ENCODE measurements at places on chromosomes 6 and 20.

GRCh38 chr20:21092806-21093205, 13.4 kb downstream of the LINC00237 start:
- DNase-seq, result no peak

- no peak for DNase-seq
Observed at GRCh38 chr6:32167761-32168262, 3.4 kb downstream of the EGFL8 start.

GRCh38 chr6:26199773-26200764, 112.8 kb downstream of the HFE start:
- no peak for DNase-seq

DNA sequence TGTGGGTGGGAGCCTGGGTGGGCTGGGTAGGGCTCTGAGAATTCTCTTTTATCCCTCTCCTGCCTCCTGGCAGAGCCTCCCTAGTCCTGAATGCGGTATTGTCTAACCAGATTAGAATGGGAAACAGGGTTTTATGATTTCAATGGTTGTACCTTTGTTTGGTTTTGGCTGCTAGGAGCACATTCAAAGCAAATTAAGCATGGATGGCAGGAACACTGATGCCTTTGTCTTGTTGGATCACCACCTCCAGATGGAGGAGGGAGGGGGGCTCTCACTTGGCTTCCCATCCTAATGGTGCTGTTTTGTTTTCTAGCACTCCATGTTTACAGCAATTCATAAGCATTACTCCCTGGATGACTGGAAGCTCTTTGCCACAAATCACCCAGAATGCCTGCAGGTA, 11.6 kb downstream of the GMPR start:
- DNase-seq, result no peak

GRCh38 chr6:16711546-16712254, 49.6 kb downstream of the ATXN1 start:
- no peak for DNase-seq

- DNase-seq, result no peak
Observed at GRCh38 chr6:34179106-34179720, 33.3 kb upstream of the GRM4 start.

DNA sequence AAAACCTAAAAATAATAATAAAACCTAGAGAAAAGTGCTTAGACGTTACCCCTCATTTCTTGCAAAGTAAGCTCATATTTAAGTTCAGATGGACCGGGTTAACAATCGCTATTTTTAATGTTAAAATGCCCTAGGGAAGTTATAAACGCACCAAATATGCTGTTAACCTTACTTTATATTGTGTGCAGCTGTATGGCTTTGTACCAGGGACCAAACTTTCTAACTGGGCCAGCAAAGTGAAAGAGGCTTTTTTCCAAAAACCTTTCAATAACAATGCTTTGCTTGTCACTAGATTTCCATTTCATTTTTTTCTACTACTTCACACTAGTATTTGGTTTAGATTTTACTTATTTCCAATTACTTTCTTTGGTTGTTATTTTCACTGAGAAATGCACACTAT, 248.5 kb downstream of the FOXC1 start:
- no peak for DNase-seq

- DNase-seq, result no peak
Observed at GRCh38 chr6:25641940-25642666, 9.9 kb upstream of the SCGN start.

DNA sequence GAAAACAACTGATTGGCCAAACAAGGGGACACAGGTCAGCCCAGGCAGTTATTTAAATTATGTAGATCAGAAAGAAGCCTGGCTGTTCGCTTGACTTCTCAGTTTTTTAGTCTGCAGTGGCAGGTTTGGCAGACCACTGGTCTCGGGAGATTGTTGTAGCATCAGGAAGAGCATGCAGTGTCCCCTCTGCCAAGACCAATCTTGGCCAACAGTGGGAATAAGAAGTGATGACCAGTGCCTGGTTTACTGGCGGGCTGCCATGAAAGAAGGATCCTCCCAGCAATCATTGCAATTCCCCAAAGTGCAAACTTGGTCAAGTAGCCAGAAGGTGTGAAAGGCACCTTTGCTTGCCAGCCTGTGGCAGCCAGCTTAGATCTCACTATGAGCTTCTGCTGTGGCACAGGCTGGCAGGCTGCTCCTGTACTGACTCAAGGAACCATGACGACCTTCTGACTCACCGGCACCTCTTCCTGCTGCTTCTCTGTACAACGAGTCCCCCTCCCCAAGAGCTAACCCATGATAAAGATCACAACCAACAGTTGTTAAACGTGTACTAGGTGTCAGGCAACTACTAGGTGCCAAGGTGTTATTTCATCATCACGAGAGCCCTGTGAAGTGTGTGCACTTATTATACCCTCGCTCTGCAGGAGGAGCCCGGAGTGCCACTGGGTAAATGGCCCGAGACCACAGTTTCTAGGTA, 76.8 kb upstream of the DUSP22 start:
- DNase-seq, result no peak

- no peak for DNase-seq
Observed at GRCh38 chr6:139863346-139863745, 488.9 kb upstream of the CITED2 start.
